H4 (cell line): ENCODE measurements at places on chromosomes 5 and 9. TPM values are rescaled to one million over a fixed set of nuclear protein-coding genes. Genes with fewer than 3 reads are reported as not detected.

GRCh38 chr9:95341293-95341962 is 23.9 kb upstream of the FANCC start:
- no peak for DNase-seq

- no peak for DNase-seq
These were observed 98.4 kb downstream of the CRB2 start for GRCh38 chr9:123454361-123454760.

DNA sequence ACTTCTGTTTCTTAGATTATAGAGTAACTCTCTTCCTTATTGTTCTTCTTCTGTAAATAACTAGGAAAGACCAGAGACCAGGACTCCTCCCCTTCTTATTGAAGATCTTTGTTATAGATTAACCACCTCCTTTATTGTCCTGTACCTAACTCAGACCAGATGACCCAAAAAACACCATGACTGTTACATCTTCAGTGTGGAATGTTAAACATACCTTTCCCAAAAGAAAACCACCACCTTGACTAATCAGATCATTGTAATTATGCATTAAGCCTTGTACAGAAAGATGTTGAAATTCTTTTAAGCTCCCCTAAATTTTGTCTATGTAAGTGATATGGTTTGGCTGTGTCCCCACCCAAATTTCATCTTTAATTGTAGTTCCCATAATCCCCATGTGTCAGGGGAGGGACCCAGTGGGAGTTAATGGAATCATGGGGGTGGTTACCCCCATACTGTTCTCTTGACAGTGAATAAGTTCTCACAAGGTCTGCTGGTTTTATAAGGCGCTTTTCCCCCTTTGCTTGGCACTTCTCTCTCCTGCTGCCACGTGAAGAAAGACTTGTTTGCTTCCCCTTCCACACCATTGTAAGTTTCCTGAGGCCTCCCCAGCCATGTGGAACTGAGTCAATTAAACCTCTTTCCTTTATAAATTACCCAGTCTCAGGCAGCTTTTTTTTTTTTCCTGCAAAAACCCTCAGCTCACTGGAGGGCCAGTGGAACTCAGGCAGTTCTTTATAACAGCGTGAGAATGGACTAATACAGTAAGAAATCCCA is 26.3 kb downstream of the ARSB start:
- DNase-seq = no peak

The AGXT2 gene
- not detected in 2 replicates for total RNA-seq

The LHX2 gene
- total RNA-seq = 2.2 and 8.5 TPM in 2 replicates

The FBXW2 gene
- 10.4 and 14.1 TPM in 2 replicates for total RNA-seq
